ENCODE measurements at places on chromosomes 16 and 17.
A peak's percentile ranks its signal among the peaks of the same experiment; 100 is the strongest.

GRCh38 chr16:47523342-47524006, 62.3 kb downstream of the PHKB start:
- DNase-seq = no peak

- DNase-seq = no peak
Measured at GRCh38 chr17:58334256-58334655, 5.7 kb upstream of the TSPOAP1 start.

GRCh38 chr17:28925912-28926365, 23.1 kb upstream of the DHRS13 start:
- DNase-seq = no peak

GRCh38 chr16:12341966-12342365, 365.4 kb downstream of the SNX29 start:
- no peak for DNase-seq

DNA sequence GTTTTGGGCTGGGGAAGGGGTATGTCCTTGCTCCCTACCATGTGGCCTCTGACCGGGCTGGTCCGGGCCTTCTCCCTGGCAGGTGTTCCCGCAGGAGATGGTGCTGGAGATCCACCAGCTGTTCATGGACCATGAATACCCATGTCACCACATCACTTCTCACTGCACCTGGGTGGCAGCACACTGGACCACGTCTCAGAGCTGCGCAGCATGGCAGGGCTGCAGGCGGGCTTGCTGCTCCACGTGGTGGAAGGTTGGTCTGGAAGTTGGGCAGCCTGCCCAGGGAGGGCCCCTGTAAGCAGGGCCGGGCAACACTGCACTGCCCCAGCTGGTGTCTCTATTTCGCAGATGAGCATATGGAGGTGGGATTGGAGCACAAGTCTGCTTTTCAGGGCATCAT, 169.5 kb upstream of the ZNF267 start:
- DNase-seq = no peak

- DNase-seq = peak; percentile 39
Measured at GRCh38 chr17:80529104-80529903, 15.3 kb upstream of the RPTOR start.

DNA sequence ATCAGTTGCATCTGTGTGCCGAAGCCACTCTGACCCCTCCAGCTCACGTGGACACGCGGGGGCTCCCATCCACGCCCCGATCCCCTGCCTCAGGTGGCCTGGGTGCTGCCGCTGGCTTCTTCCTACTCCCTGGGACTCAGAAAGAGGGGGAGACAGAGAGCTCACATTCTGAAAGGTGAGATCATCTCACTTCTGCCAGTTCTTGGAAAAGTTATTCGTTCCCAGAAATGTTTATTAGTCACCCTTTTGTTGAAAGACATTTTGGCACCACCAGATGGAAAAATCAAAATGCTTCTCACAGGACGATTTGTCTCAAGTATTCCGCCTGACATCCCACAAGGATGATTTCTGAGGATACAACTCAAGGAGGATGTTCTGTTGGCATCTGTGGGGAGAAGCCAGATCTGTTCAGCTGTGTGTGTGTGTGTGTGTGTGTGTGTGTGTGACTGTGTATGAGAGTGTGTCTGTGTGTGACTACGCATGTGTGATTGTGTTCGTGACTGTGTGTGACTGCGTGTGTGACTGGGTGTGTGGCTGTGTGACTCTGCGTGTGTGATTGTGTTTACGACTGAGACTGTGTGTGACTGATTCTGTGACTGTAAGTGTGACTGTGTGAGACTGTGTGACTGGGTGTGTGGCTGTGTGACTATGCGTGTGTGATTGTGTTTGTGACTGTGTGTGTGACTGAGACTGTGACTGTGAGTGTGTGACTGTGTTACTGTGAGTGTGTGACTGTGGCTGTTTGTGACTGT, 207.3 kb downstream of the NTN1 start:
- no peak for DNase-seq

DNA sequence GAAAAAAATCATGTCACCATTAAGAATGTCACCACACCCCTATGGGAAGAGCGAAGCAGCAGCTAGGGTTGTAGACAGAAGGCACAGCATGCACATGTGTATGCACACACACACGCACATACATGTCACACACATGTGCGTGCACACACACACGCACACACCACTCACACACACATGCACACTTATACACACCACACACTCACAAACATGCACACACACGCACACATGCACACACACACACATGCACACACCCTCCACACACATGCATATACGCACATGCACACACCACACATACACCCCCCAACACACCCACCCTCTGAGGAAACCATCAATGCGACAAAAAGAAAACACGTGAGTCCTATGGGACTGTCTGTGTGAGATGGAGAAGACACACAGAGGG, 205.4 kb downstream of the ENGASE start:
- DNase-seq = no peak

DNA sequence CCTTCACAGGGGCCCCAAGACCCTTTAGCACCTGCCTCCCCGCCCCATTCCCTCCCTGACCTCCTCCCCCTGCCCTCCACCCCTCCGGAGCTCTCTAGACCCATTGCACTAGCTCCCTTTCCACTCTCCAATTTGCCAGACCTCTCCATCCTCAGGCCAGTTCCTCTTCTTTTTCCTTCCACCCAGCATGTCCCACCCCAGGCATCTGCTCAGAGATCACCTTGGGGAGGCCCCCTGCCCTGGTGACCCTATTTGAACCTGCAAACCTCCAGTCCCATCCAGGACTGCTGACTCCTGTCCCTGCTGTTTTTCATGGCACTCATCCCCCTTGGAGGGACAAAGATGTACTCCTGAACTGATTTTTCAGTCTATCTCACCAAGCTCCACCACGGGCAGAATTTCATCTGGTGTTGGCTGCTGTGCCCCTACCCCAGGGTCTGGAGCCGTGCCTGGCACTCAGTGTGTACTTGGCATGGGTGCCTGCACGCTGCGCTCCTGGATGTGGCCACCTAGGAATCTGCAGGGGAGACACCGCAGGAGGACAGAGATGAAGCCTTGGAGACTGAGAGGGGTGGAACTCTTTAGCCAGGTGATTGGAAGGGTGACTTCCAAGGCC, 85.6 kb upstream of the CACNG5 start:
- DNase-seq = no peak

- no peak for DNase-seq
Measured at GRCh38 chr16:30747331-30747730, 894 bp upstream of the PHKG2 start.

DNA sequence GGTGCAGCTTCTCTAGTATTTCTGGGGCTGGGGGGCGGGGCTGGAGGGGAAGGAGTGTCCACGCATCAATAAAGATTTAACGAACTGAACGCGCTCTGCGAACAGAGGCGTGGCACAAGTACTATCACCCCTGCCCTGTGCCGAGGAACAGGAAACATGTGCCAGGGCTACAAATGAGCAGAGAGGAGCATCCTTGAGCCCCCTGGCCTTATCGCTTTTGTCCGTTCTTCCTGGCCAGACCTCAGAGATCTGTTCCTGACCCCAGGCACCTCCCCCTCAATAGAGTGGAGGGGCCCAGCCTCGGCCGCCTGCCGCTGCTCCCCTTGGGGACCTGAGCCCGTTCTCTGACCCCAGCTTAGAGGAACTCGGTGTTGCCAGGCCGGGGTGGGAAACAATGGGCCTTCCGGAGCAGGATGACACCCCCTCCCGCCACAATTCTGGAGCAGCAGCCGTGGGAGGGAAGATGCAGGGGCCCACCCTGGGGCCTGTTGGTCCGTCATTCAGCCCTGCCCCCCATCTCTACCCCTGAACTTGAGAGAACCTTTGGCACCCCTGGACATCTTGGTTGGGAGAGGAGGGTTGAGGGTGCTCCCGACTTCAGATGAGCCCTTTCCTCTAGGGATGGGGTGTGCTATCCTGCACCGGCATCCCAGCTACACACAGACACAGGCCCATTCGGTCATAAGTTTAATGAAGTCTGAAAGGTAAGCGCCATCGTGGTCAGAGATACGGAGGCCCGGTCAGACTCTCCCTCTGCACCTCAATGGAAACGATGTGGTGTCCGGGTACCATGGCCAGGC, 1.1 kb downstream of the NAA38 start:
- peak; percentile 91 for DNase-seq

DNA sequence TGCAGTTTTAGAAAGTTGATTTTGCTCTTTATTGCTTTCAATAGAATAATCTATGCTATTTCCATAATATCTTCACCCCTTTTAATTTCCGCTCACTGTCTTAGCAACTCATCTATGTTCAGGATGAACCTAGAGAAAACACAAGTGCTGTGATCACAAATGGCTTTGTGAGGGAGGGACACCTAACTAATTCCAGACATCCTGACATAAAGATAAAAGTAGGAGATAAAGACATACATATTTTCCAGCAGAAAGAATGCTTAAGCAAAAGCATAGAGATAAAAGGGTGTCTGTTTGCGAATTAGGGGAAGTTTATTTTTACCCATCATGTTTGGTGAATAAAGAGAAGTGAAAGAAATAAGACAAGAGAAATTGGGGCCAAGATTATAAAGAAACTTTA, 254.2 kb downstream of the KCNJ2 start:
- no peak for DNase-seq

GRCh38 chr17:79532107-79532790, 78.6 kb downstream of the RBFOX3 start:
- DNase-seq = peak; percentile 41

DNA sequence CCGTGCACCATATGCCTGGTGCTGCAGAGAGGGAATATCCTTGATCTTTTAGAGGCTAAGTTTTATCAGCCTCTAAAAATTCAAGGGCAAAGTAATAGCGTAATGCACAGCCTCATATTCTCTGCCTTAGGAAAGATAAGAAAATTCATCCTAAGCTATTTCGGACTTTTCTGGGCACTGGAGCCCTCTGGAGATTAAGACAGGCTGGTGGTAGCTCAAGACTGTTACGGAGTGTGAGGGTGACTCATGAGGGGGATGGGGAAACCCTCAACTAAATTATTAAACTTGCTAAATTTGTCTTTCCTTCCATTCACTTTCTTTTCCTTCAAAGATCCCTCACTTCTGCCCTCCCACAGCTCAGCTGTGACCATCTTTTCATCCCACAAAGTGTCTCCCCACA, 73.3 kb downstream of the RPH3AL start:
- no peak for DNase-seq

- DNase-seq = no peak
Measured at GRCh38 chr17:17782523-17783115, 54.2 kb downstream of the SREBF1 start.

DNA sequence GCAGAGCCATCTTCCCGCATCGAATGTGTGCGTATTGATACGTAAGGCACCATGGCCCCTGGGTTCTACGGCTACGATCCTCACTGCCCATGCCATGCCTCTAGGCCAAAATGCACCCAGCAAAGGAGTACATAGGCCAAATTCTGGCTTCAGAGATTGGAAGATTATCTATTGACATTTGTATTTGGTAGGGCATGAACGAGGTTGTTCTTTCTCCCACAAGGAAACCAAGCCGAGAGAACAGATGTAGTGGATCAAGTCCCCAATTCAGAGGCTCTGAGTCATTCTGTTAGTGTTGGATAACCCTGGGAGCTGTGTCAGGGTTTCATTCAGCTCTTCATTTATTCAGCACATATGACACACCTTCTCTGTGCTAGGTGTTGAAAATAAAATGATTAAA, 36.5 kb downstream of the HOXB1 start:
- no peak for DNase-seq

GRCh38 chr17:82052638-82053059, 951 bp downstream of the GPS1 start:
- DNase-seq = no peak

GRCh38 chr16:83630979-83631378, 176.8 kb upstream of the HSBP1 start:
- no peak for DNase-seq

DNA sequence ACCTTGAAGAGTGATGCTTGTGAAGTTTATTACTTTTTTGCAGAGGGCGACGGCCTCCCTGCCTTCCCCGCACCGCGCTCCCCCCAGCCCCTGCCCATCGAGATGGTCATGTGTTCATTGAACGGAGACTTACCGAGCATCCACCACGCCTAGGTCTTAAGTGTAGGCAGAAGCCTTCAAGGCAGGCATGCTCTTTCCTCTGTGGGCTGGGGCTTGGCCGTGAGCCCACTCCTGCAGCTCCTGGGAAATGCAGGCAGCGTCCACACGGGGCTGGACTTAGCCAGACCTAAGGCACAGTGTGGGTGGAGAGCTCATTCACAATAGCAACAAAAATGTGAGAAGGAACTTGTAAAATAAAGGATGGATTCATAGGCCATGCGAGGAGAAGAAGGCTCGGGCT, 19.2 kb downstream of the RNF213 start:
- DNase-seq = no peak

DNA sequence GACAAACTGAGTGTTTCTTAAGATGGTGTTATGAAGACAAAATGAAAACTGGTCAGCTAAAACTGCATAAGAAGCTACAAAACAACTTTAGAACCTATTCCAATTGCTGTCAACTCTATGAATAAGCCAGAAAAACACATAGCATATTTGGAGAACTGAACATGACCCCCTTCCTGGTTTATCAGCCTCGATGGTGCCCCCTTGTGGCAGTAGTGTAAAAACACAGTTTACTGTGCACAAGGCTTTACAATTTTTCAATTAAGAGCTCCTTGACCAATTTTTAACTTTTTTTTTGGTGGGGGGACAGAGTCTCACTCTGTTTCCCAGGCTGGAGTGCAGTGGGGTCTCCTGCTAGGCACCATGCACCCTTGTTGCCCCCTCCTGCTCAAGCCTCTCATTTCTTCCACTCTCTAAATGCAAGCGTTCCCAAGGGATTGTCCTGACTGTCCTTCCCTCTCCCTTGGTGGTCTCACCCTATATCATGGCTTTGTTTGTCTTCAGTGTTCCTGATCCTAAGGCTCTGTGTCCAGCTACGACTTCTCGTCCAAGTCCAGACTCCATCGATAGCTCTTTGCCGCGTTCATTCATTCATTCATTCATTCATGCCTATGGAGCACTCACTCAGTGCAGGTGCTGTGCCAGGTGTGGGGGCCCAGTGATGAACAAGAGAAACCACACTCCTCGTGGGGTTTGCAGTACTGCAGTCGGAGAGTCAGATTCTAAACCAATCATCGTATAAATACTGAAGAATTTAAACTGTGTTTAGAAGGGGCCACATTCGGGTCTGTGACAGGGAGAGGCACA, 7.5 kb downstream of the EIF1 start:
- peak; percentile 85 for DNase-seq

DNA sequence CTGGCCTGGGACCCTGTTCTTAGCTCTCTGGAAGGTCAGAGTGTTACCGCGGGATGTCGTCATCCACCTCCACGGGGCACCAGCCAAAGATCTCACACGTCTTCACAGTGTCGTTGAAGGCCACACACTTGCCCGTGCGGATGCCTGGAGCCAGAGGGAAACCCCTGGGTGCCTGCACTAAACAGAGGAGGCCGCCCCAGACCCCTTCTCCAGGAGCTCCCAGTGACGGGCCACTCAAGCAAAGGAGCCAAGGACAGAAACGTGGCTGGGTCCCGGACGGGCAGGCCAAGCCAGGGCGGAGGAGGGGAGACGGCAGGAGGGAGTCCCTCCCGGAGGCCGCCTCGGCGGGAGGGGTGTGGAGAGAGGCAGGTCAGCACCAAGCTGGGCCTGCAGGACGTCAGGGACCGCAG, 11.0 kb upstream of the CAMKK1 start:
- no peak for DNase-seq

- no peak for DNase-seq
Measured at GRCh38 chr16:76899767-76900166, 291.2 kb upstream of the MON1B start.

All from spleen (tissue), 13 donors.